HAP-1 (cell line): ENCODE measurements at places on chromosomes 3 and 15.

DNA sequence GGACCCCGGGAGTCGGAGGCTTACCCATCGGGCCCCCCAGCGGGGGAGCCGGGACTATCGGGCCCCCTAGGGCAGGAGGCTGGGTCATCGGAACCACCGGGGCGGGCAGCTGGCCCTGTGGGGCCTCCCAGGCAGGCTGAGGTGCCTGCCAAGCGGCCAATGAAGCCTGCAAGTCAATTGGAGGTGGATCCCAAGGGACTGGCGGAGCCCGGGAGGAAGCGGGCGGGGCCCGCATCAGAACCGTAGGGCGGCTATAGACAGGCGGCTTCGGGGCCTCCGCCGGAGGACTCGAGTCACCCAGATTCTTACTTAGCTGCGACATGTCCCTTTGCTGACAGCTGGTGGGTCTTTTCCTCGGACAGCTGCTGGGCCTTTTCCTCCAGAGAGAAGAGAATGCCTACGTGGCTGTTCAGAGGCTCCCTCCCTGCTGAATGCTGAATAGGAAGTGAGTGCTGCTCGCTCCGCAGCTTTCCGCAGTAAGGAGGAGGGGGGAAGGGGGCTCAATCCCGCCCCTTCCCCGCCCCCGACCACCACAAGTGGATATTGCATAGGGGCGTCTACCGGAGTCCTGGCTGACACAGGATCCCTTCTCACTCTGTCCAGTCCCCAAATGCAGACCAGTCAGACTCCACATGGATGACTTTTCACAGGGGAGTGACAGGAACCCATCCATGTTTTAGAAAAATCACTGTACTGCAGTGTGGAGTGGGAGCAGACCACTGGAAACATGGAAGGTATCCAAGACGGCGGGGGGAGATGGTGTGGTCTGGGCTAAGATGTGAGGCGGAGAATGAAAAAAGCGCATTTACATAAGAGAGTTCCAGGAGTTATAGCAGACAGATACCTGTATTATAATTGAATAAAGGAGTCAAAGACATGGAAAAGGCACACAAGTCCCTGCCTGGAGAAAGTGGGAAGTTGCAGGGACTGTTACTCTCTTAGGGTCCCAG lies at the start of gene MAGEL2:
Gene MAGEL2 (minus strand): TSS at position 447 of the 950 bp plus-strand sequence. CDS start 125 bp downstream, at position 322.
- no peak for DNase-seq

DNA sequence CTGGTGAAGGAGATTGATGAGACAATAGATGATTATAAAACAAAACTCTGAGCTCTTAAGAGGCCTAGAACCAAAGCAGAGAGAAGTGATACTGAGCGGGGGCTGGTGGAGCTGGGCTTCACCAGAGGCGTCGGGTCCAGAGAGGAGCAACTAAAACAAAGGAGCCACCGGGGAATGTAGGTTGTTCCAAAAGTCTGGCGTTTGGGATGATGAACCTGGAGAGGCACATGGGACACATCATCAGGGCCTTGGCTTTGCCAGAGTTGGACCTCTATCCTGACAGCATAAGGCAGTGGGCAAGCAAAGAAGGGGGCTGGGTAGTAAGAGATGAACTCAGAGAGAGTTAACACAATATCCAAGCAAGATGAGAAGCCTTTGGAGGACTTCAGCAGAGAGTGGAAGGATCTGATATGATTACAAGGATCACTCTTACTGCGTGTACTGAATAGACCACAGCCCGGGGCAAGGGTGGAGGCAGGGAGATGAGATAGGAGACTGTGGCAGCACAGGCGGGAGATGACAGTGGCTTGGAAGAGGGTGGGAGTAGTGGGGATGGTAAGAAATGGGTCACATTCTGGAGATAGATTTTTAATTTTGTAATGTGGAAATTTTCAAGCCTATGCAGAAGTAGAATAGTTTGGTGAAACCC lies 36.0 kb upstream of the RASA2 start:
- no peak for DNase-seq

DNA sequence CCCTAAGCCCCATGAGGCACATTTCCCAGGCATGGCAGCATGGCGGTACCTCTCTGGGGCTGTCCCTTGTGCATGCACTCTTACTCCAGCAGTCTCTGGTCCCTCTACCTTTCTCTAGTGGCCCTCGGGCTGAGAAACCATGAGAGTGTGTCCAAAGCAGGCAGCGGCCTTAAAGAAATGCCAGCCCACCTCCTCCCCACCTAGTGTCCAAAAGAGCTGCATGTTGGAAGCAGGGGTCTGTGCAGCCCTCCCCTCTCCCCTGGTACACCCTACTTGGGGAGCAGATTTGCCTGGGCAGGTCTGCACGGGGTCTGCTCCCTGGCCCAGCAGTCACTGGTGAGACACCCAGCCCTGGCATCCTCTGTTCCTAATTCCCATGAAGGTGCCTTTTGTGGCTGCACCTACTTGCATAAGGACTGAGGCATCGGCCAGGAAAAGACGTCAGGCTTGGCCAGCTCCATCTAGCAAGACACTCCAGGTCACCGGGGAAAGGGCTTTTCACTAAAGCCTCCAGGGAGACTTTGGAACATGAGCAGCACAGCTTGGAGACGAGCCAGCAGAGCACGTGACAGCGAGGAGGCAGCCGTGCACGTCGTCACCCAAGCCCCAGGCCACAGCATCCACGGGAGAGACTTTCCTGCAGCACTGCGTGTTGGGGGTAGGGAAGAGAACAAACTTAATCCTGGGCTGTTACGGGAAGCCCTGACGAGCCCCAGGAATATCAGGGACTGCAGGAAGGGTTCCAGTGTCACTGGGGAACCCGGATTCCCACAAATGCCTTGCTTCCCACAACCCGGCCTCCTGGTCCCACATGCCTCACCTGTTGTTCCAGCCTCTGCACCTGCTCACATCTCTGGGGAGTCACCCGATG lies 38.8 kb downstream of the TM2D3 start:
- no peak for DNase-seq

DNA sequence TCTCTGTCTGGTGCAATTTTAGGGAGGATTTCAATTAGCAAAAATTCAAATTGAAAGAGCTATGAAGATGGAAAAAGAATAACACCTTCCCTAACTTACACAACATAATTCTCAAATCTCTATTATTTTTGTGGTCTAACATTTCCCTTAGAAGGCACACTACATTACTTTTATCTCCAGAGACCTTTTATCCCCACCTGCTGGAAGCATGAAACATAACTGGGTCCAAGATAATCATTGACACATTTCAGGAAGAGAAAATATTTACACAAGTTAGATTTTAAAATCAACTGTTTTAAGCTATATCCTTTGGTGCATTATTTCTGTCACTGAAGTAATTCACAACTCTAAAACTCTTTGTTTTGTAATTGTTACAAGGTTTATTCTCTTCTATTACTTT lies 779.5 kb downstream of the ROBO1 start:
- DNase-seq = peak; percentile 65

DNA sequence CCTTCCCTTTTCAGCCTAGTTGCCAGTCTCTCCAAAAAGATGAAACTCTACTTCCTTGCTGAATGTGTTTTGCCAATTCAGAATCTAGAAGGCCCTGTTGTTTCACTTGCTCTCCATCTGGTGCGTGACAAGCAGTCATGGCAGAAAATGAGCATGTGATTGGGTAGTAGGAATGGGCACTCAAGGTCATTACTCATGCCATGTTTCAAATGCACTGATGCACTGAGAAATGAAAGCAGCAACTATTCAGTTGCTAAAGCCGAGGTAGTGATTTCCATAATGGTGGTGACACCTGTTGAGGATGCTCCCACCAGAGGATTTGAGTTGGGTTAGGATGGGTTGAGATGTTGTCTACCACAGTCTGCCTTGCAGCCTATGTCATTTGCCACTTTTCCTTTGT lies 12.7 kb downstream of the ZBTB38 start:
- no peak for DNase-seq

DNA sequence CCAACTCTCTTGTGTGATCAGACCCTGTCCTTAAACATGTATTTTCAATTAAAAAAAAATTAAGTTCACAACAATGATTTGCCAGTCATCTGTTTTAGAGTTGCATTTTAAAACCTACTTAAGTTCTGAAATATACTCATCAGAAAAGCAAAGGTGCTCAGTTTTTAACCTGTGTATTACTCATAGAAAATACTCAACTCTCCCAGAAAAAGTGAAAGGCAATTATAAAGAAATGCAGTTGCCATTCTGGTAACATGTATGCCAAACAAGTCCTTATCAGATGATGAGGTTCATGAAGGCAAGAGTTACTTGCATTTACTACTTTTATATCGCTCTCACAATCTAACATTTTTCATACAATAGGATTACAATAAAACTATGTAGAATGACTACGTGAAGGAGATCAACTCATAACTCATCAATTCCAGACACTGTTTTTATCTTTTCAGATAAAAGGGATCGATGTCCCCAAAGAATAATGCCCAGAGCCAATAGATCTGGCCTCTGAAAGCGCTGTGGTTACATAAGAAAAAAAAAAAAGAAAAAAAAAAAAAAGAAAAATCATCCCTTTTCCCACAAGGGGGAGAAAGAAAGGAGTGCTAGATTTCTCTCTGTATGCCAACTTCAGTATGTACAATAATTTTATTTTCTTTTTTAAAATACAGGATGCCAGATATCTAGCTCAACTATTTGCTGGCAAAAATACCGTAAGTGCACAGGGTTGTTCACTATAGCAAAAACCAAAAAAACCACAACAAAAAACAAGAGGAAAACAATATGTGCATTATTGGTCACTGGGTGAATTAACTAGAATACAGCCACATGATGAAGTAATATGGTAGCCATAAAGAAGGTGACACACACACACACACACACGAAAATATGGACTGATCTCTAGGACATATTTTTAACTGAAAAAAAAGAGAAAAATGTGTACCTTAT lies 137.4 kb downstream of the NR1I2 start:
- no peak for DNase-seq

- no peak for DNase-seq
Observed at GRCh38 chr15:96544162-96544756, 213.8 kb downstream of the NR2F2 start.

DNA sequence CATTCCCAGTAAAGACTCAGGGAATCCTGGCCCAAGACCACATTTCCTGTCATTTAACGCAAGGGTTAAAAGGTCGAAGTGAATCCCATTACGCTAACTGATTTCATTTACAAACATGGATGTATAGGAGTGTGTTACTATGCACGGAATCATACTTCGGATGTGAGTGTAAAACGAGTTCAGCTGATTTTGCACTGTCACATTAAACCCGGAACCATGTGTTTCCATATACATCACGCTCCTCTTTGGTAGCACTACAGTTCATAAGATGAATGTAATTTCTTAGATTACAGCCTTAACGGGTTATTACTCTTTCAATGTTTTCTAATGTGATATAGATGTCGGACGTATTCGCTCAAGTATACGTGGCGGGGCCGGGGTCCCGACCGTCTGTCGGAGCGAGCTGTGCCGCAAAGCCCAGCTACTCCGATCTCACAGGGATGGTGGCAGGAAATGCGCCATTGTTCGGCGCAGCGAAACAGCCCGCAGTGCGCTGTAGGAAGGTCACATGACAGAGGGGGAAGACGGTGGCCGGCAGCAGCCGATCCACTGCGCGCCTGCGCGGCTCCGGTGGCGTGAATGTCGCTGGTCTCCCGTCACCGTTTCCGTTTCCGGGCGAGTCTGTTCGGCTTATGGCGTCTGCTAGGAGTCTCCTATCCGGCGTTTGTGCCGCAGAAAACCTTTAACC lies 97.3 kb downstream of the NPAP1 start:
- no peak for DNase-seq

DNA sequence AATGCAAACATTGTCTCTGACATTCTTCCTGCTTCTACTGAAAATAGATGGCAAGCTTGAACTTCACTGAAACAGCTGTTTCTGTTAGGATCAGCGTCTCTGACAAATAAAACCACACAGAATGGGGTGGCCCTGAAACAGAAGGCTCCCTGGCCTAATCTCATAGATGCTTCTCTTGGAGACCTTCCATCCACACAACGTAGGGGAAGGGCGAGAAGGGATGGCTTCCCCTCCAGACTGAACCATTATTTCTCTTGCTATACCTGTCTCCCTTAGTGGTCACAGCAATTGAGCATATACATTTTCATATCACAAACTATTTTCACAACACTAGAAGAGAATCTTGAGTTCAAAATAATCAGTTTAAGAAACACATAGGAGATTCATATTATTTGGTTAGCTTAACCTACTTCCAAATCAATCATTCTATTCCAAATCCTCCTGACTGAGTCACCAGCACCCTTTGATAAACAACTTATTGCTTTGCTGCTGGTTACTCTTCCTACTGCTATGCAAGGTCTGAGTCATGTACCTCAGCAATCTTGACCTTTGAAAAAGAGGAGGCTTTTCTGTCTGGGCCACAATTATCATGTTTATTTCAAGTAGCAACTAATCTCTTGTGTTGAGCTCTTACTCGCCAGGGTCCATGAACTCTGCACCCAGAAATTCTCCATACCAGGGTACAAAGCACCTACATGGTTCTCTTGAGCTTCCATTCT lies 45.5 kb downstream of the CBLB start:
- DNase-seq = no peak

GRCh38 chr3:14962762-14963161 lies 15.4 kb downstream of the NR2C2 start:
- no peak for DNase-seq

- no peak for DNase-seq
Observed at GRCh38 chr3:188133219-188133618, 20.7 kb upstream of the LPP start.

DNA sequence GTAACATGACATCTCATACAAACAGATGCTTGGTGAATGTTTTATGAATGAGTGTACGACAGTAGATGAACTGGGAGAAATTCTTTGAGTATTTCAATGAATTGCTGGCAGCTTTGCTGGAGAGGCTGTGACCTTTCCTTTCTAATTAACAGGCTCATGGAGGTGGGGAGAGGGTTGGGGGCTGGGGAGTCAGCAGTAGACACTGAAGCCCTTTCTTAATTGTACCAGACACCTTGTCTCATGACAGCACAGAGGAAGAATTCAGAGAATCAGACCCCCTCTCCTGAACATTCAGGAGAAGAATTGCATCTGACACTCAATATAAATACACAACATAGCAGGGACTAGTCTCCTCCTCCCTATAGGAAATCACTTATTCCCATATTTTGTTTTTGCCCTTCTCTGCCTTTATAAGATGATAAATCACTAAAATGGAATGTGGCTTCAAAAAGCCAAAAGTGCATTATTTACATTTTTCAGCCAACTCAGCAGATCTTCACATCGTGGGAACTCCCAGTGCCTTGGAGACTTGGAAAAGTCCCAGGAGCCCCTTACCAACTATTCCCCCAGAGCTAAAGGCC lies 66.2 kb upstream of the TPM1 start:
- no peak for DNase-seq

DNA sequence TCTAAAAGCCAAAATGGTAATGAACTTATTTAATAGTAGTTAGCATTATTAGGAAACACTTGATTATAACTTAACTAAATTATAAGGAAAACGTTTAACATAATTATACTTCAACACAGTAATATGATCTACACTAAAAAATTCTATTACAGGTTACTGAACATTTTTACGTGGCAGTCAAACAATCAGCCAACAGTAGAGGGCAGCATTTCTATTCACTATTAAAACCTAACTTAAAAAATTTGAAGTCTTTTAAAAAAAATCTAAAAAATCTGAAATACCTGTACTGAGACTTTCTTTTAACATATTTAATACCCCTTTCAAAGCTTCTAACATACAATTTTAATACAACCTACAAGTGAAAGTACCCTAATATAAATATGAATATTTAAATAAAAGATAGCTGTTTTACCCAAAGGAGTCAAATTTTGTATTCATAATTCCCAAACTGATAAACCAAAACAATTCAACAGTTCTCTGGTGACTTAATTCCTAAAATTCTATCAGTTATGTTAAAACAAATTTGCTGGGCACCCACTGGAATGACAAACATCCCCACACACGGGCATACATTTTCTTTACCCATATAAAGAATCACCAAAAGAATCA lies 41.5 kb downstream of the DLG1 start:
- peak; percentile 40 for DNase-seq

GRCh38 chr3:1381647-1382036 lies 288.8 kb downstream of the CNTN6 start:
- DNase-seq = no peak
